Hematopoietic multipotent progenitor cell treated with erythropoietin and hydrocortisone succinate and interleukin-3 and kit ligand, for 4 days (in vitro differentiated cells): ENCODE measurements at places on chromosomes 6 and 20.
A peak's percentile ranks its signal among the peaks of the same experiment; 100 is the strongest.

DNA sequence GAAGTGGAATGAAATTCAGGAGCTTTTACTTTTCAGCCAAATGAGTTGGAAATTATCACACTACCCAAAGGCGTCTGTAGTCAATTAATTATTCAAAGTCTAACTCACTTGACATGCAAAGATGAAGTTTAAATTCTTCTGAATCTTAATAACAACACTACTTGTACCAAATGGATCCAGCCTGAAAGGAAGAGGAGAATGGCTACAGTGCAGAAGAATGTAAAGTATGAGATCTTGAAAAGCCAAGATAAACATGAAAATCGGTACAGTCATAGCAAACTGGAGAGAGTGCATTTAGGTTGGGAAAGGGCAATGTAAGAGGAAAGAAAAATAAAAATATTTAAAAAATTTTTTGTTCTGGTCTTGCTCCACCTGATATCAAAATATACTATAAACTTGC is 195.5 kb downstream of the SIM1 start:
- DNase-seq = no peak

- DNase-seq = no peak
Measured at GRCh38 chr20:64139199-64140060, 24.8 kb upstream of the MYT1 start.

DNA sequence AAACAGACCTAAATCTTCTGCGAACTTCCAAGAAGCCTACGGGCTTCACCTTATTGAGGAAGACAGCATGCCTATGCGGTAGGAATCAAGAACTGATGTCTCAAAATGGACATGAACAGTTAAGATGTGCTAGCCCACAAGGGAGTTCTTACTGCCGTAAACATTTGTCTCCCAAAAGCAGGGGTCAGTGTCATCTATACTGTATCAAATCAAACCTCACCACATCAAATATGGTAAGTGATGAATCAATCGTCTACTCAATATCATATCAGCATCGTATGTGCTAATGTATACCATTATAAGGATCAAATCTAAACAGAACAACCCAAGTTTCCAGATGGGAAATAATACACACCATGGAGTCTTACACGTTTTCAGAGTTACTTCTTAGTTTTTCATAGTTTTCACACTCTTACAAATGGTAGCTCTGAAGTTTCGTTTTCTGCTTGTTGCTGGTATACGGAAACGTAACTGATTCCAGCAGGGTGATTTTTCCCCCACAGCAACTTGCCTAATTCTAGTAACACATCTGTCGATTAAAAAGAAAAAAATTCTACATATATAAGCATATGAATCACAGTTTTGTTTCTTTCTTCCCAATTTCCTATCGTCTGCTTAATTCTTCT is 12.6 kb downstream of the RRBP1 start:
- DNase-seq = no peak

GRCh38 chr6:147057188-147057587 is 147.0 kb upstream of the STXBP5 start:
- peak; percentile 40 for DNase-seq

DNA sequence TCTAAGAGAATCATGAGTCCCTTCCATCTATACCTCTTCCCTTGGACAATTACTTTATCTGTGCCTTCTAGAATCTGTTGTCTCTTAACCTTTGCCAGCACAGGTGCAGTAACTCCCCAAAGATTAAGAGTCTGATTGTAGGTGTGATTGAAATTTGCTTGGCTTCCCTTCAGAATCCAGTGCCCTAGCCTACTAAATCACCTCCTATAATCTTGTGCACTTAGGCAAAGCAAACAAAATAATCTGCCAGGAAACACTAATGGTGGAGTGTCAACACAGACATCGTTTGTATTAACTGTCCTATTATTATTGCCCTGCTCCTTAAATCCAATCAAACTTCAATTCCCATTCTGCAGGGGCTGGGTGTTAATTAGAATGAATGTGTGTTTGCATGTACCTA is 28.0 kb downstream of the ID4 start:
- no peak for DNase-seq

DNA sequence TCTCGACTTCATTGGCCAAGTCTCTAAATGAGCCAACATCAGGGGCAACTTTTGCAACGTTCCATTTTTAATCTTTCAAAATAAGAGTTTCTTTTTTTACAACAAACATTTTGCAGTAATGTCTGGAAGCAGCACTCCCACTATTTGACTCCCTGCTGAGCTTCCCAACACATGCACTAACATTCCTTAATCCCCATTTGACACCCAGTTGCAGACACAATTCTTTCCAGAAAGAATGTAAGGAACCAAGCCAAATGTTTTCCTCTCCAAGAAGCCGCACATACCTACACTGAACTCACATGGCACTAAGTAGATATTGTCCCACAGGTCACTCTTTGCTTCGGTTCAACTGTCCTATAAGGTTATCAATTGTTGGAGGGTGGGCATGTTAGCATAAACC is 165.6 kb downstream of the GRM1 start:
- no peak for DNase-seq

DNA sequence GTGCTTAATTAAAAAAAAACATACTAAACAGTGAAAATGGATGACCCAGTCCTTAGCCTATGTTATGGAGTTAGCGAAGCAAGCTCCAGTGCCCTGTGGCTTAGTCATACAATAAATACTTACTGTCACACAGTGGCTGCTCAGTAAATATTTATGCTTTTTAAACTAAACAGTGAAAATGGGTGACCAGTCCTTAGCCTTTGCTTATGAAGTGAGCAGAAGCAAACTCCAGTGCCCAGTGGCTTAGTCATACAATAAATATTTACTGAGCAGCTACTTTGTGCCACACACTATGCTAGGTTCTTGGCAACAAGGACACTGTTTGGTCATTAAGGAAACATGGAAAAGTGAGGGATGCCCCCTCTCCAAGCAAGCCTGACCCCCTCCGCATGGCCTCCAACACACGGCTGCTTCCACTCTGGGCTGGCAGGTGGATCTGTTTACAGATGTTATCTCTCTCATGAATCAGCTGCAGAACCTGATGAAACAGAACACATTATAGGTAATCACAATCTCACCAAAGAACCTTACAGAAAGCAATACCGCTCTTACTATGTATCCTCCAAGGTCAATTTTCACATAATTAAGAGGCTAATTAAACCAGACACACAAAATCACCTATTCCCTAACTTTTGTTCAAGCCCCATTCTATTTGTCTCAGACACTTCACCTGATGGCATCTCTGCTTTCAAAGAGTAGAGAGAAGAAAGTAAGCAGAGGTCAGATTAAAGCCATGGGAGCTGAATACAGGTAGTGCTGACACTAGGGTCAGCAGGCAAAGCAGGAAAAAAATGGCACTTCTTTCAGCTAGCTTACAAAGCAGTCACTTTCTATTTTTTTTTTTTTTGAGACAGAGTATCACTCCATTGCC is 27.3 kb downstream of the CDK5RAP1 start:
- no peak for DNase-seq

DNA sequence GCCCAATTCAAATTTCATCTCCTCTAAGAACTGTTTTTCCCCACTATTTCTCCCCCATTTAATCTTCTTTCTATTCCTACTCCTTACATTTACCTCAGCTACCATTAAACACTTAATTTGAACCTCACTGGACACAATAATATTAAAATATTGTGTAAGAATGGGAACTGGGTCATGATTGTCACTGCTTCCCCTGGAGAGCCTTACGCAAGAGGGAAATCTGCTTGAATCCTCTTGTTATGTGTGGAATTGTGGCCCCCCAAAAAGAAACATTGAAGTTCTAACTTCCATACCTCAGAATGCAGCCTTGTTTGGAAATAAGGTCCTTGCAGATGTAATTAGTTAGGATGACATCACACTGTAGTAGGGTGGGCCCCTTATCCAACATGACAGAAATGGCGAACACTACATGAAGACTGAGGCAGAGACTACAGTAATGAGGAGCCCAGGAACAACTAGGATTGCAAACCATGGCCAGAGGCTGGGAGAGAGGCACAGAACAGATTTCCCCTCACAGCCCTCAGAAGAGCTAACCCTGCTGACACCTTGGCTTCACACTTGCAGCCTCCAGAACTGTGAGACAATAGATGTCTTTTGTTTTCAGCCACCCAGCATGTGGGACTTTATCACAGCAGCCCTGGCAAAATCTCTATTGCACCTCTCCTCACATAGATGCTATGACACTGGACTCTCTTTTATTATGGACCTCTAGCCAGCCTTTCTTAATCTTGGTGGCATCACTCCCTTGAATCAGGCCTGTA is 29.9 kb downstream of the HIVEP2 start:
- DNase-seq = no peak

- no peak for DNase-seq
Measured at GRCh38 chr6:170464524-170464979, 88.6 kb downstream of the PSMB1 start.

DNA sequence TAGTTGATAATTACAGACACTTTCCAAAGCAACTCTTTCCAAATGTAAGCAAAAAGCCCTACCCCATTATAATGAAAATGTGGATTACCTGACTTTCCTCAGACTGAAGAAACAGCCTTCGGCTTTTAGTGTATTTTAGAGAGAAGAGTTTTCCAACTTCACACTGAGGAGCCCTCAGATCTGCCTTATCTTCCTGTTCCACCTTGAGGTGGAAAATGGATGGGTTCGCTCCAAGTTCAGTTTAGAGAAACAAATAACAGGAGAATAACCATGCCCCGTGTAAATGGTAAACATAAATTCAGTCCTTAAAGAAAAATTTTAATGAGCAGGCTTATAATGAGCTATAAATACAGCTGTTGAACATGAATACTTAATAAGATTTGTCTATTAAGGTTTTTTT is 21.1 kb upstream of the MTHFD1L start:
- DNase-seq = peak; percentile 27

DNA sequence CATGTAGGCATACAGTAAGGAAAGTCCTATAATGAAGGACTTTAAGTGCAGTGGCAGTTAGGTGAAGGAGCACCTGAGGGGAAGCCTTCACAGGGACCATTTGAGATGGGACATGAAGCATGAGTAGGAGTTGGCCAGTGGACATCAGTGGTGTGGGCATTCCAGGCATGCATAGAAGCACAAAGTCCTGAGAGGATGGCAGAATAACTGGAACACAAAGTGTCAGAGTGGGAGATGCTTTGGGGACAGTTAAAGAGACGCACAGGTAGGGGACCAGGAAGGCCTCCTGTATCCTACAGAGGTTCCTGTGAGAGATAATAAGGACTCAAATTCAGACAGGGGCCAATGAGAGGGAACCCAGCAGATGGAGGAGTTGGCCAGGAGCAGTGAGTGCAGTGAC is 26.4 kb upstream of the EFHC1 start:
- no peak for DNase-seq

DNA sequence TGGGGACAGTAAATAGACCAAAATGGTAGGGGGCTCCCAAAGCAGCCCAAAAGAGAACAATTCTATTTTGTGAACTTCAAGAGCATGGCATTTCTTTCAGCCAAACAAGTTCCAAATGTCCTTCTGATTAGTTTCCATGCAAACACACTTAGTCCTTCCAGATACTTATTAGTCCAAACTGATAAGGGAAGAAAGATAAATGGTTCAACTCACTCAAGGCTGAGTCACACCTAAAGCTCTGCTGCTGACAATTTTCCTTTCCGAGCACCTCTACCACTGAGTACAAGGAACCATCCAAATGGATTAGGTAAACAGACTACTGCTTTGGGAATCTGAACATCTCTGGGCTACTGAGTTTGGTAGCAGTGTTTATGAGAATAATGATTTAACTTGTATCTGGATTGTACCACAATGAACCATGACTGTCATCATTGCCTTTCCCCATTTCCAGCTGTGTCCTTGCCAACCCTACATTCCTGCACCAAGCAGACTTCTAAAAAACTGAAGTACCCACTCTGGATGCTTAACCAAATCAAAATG is 71.2 kb downstream of the TNFRSF21 start:
- DNase-seq = no peak

DNA sequence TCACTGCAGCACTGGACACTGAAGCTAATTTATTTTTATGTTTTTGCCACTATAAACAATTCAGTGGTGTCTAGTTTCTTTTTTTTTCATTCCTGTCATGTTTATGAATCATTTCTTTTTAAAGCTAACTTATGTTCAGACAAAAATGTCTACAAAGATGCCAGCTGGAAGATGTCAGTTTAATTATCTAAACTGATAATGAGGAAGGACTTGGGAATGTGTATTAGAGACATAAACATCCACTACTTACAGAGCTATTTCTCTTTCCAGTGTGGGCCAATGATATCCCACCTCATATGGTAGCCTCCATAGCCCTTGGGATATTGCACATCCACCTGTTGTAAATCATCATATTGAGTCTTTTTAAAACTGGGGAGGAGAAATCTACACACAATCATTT is 132.1 kb upstream of the FAM184A start:
- DNase-seq = no peak

DNA sequence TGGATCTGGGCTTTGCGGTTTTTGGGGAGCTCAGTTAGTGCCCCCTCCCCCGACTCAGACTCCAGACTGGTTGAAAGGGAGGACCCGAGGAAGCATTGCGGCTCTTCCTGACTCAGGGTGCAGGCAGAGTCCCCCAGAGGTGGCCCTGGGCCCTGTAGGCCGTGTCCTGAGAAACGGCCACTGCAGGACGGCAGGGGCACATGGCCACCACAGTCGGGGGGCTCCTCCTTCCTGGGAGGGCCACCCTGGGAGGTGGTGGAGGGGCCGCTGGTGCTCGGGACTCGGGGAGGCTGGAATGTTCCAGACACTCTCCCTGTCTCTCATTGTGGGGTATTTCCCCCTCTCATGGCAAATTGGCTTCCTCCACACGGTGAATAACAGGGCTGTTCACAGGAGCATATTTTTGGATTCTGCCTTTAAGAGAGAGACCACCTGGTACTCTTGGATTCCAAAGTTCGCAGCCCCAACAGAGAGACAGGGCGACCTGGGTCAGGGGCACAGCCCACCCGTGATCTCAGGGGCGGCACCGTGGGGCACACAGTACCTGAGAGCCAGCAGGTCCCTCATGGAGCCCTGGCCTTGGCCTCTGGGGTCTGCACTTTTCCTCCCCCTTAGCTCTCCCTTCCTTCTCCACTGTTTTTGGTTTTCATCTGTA is 35.7 kb downstream of the FRMD1 start:
- DNase-seq = no peak

DNA sequence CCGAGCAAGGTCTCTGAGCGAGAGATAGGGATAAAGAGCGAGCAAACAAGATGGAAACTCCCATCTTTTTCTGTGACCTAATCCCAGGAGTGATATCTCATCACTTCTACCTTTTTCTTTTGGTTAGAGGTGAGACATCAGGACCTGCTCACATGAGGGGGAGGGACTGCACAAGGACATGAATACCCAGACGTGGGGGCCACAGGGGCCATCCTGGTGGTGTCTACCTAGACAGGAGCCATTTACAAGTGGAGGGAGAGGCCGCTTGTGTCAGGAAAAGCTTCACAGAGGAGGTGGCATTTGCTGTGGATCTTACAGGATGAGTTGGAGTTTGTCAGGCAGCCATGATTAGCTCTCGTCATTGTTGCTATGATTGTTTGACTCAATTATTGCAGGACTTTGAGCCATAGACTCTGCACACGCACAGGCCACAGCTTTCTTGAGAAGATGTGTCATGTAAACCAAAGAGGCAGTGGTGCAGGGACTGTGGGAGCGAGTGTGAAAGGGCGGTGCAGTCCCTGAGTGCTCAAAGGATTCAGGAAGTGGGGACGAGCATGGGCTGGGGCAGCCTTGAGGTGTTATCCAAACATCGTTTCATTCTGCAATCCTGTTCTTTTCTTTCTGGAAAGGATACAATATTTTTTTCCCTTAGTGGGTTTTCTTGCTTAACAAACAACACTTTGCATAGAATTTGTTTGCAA is 7.7 kb downstream of the NPEPL1 start:
- no peak for DNase-seq

- DNase-seq = peak; percentile 91
Measured at GRCh38 chr6:105892577-105893262, 193.4 kb upstream of the PRDM1 start.

GRCh38 chr6:62150048-62150663 is 135.9 kb downstream of the KHDRBS2 start:
- peak; percentile 74 for DNase-seq

- DNase-seq = no peak
Measured at GRCh38 chr6:36825994-36826393, 13.2 kb downstream of the CPNE5 start.
